ENCODE measurements at places on chromosomes 6 and 20. TPM values are rescaled to one million over a fixed set of nuclear protein-coding genes. Genes with fewer than 3 reads are reported as not detected.

CDH26 gene
- 3.9 TPM for total RNA-seq

SLC22A2 gene
- not detected for total RNA-seq

PTK7 gene
- total RNA-seq, result 11.4 TPM

OOEP gene
- total RNA-seq, result not detected

CDC5L gene
- 19.4 TPM for total RNA-seq

VSX1 gene
- not detected for total RNA-seq

BCAS1 gene
- total RNA-seq, result not detected

SLC22A3 gene
- total RNA-seq, result 9.7 TPM

KCNQ5 gene
- total RNA-seq, result not detected

CDSN gene
- total RNA-seq, result not detected

TMC2 gene
- 1.3 TPM for total RNA-seq

GGTLC1 gene
- total RNA-seq, result not detected

TOMM6 gene
- 88.9 TPM for total RNA-seq

ULBP2 gene
- 0.44 TPM for total RNA-seq

SLC4A11 gene
- 0.33 TPM for total RNA-seq

ESR1 gene
- total RNA-seq, result 4.4 TPM

HRH3 gene
- total RNA-seq, result not detected

TNNC2 gene
- total RNA-seq, result 3.1 TPM

CAP2 gene
- 11.5 TPM for total RNA-seq

DLK2 gene
- total RNA-seq, result not detected

TINAG gene
- total RNA-seq, result not detected

OR2B6 gene
- not detected for total RNA-seq

PRRT1 gene
- total RNA-seq, result not detected

SNTA1 gene
- 77.7 TPM for total RNA-seq

COL10A1 gene
- not detected for total RNA-seq

FKBP1C gene
- 0.82 TPM for total RNA-seq

PLN gene
- 14.2 TPM for total RNA-seq

STXBP5 gene
- 29.7 TPM for total RNA-seq

MEP1A gene
- total RNA-seq, result not detected

PPP1R14C gene
- total RNA-seq, result not detected

SLC24A3 gene
- total RNA-seq, result 12.2 TPM

RCAN2 gene
- total RNA-seq, result 17.2 TPM

DEK gene
- 89.9 TPM for total RNA-seq

SEL1L2 gene
- total RNA-seq, result 3.6 TPM

SLC35D3 gene
- not detected for total RNA-seq

MTRF1L gene
- 45.5 TPM for total RNA-seq

BEND3 gene
- total RNA-seq, result 1.0 TPM

DUSP15 gene
- total RNA-seq, result 0.49 TPM
